ENCODE measurements at places on chromosomes 7 and 10. TPM values are rescaled to one million over a fixed set of nuclear protein-coding genes. Genes with fewer than 3 reads are reported as not detected.

- no peak for DNase-seq
Measured at GRCh38 chr7:69204943-69205342, 393.3 kb upstream of the AUTS2 start.

- no peak for DNase-seq
Measured at GRCh38 chr7:51013218-51013786, 230.6 kb upstream of the GRB10 start.

GRCh38 chr10:114095559-114096337 is 52.1 kb downstream of the ADRB1 start:
- DNase-seq: no peak

DNA sequence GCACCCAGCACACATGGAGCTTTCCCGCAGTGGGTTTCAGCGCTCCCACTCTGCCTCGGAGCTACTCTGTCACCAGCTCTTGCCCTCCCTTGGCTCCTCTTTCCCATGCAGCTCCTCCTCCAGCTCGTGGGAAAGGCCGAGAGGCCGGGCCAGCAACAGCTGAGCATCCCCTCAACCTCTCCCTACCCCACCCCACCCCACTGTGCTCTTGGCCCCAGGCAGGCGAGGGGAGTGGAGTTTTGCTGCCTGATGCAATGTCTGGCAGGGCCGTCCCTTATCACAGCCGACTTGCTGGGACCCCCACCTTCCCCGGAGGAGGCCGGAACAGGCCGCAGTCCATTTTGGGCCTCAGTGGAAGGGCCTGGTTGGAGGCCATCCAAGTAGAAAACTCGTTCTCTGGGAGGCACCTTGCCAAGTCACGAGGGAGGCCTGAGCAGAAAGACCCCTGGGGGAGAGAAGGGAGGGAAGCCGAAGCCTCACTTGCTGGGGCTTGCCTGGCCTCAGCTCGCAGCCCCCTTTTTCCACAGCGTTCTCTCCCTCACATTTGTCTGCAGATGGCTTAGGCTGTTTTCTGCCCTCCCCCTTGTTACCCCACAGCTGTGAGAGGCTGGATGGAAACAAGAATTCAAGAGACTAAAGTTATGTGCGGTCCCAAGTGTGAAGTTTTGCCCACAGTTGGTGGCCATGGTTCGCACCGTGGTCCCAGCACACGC is 35.3 kb downstream of the CHST3 start:
- DNase-seq: peak; percentile 35

LRRC61 gene
- 3.7 TPM for total RNA-seq

DNA sequence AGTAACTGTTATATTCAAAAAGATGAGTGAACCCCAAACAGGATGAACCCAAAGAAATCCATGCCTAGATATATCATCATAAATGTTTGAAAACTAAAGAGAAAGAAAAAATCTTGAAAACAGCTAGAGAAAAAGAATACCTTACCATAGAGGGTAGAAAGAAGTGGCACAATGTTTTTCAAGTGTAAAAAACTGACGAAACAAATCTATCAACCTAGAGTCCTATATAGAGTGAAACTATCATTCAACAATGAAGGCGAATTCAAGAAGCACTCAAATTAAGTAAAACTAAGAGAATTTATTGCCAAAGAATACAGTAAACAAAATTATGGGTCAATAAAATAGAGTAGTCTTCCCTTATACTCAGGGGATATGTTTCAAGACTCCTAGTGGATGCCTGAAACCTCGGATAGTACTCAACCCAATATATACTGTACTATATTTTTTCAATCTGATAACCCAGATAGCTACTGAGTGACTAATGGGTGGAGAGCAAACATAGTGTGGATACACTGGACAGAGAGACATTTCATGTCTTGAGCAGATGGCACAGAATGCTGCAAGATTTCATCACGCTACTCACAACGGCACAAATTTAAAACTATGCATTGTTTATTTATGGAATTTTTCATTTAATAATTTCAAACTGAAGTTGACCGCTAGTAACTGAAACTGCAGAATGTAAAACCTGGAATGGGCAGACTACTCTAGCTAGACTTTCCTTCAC is 52.6 kb upstream of the TMEM106B start:
- no peak for DNase-seq

DNA sequence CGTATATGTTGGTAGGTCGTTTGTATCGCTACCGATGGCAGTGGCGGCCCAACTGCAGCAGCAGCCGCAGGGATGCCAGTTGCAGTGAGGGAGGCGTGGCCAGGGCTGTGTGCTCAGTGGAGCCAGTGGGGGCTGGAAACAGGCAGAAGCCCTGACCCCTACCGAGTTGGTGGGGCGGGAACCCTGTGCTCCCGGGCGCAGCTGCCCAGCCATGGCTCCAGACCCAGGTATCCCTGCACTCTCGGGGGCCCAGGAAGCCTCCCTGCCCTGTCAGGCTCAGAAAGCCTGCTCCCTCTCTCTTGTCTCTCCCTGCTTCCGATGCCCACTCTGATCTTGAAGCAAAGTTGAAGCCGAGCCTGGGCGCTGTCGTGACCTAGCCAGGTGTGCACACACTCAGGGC is 78.6 kb upstream of the ITGB1 start:
- DNase-seq: no peak

DNA sequence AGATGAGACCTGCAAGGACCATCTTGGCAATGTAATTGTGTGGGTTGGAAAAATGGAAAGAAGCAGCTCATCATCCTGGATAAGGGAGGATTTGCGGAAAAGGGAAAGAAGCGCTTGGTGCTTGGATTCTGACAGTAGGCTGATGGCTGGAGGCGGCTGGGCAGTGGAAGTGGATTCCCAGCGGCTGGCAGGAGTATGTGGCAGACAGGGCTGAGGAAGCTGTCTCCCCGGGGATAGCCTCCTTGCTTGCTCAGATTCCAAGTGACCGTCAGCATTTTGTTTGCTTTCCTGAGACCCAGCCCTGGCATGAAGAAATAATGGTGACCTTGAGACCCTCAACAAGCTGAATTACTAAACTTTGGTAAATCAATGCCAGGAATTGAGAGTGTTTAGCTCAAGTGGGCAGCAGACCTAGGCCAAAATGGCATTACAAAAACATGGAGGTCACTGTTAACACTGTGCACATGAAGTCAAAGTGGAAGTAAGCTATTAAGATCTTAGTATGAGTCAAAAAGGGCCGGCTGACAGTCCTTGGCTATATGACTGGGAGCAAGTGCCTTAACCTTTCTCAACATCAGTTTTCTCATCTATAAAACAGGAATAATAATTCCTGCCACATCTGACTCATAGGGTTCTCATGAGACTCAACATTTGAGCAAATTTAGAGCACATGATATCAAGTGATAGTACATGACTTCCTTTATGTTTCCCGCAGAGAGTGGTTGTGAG is 21.3 kb downstream of the SLC25A28 start:
- no peak for DNase-seq

DNA sequence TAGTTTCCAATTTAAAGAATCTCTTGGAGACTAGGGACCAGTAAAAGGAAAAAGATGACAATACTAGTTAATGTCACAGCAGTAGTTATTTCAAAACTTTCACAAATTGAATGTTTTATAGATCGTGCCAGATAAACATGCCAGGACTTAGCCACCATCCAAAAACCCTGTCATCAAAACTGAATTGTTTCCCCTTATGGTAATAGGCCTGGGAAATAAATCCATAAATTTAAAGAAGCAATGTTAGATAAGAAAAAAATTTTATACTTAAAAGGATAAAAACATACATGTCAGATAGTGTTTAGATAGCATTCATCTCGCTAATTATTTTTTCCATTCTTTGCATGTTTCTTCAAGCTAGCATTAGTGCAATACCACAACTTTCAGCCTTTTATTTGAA is 71.2 kb downstream of the SUGCT start:
- no peak for DNase-seq

GRCh38 chr10:20908391-20908790 is 11.3 kb upstream of the NEBL start:
- no peak for DNase-seq

GRCh38 chr10:45227456-45227855 is 88.0 kb downstream of the OR13A1 start:
- DNase-seq: no peak

GRCh38 chr10:110115784-110116520 is 91.5 kb upstream of the MXI1 start:
- no peak for DNase-seq

GRCh38 chr7:30925117-30925516 is 13.5 kb downstream of the AQP1 start:
- no peak for DNase-seq

- DNase-seq: no peak
Measured at GRCh38 chr10:78744491-78745090, 324.2 kb upstream of the ZMIZ1 start.

DNA sequence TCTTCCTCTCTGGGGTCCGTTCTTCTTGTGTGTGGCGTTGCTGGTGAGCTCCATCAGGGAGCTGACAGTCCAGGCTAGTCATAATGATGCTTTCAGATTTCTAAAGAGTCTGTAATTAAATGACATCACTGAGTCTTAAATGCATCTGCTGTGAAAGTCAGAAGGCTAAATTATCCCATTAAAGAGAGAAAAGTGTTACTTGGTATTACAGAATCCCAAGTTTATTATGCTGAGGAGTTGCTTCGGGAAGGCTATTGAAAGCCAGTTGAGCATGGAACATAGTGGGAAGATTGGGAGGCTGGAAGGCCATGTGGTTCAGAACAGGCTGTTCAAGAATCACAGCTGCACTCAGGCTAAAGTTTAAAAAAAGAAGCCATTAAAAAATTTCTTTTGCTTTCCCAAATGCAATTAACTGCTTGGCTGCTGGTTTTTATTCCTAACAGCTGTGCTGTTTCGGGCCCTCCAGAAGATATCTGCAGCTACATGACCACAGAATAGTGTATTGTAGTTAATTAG is 342.6 kb upstream of the LRGUK start:
- DNase-seq: no peak

GRCh38 chr7:118648002-118648401 is 423.5 kb downstream of the ANKRD7 start:
- DNase-seq: no peak

GRCh38 chr7:18756378-18757050 is 261.0 kb downstream of the HDAC9 start:
- DNase-seq: no peak

DNA sequence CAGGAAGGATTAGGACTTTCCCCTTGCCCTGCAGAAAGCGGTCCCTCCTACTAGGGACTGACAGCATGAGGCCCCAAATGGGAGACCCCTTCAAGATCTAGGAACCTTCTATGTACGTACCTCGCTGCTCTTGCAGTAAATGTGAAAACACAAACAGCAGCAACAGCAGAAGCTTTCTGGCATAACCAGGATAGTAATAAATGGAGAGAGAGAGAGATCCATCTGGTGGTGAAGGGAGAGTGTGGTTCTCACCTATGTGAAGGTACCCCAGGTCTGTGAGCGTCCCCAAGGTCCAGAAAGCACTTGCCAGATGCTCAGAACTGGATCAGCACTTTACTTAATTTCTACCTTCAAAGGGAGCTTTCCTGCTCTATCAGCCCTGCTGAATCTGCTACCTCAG is 592.7 kb downstream of the PARD3 start:
- DNase-seq: no peak

GRCh38 chr10:13382703-13383398 is 34.8 kb upstream of the SEPHS1 start:
- DNase-seq: no peak

DNA sequence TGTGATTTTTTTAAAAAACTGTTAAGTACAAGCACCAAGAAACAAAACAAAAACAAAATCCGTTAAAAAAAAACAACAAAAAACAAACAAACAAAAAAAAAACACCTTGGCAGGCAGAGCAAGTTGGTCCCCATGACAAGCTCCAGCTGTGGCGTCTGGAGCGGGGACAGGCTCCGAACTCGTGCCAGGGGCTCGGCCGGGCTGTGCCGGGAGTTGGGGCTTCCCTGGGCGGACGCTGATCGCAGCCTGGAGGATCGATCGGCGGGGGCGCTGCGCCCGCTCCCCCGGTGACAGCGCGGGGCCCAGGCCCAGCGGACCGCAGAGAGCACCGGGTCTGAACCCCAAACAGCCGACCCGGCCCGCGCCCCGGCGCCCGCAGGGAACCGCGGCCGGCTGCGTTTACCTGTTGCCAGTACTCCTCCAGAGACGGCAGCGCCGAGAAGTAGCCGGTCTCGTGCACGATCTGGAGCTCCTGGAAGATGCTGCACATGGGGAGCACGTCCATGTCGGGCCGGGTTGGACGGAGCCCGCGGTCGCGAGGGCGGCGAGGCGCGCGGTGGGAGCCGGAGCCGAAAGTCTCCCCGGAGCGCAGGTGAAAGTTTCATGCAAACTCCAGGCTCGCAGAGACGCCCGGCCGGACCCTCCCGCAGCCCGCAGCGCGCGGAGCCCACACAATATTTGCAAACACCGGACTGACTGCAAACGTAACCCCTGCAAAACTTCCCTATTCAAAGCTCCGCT is at the start of gene KLF6:
KLF6 (minus strand) TSS at position 700 of the 741 bp plus-strand sequence; CDS start at position 505, 195 bp downstream.
- DNase-seq: no peak

GRCh38 chr7:30422922-30423321 is 55.7 kb downstream of the NOD1 start:
- no peak for DNase-seq

DNA sequence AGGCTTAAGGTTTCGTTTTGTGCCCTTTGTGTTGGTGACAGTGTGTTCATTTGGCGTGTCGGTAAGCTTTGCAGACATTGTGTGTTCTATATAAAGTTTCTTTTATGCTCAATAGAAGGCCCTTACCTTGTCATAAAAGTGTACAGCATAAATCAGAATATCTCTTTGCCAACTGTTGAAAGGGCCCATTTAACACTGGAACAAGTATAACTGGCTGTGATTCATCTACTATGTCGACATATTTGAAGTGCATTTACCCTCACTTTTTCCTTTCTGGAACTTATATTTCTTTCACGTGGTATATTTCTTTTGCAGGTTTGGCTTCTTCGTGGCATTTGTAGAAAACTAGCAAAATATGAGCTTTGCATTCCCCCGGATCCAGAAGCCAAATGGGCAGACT is 32.7 kb downstream of the EEPD1 start:
- DNase-seq: no peak

TRIM50 gene
- total RNA-seq: not detected

VSTM4 gene
- 0.39 TPM for total RNA-seq

- DNase-seq: peak; percentile 44
Measured at GRCh38 chr7:2689951-2690705, 2.1 kb downstream of the AMZ1 start.

EN2 gene
- total RNA-seq: under 0.01 TPM

- peak; percentile 65 for DNase-seq
Measured at GRCh38 chr10:8053446-8054243, 843 bp upstream of the GATA3 start.

DNA sequence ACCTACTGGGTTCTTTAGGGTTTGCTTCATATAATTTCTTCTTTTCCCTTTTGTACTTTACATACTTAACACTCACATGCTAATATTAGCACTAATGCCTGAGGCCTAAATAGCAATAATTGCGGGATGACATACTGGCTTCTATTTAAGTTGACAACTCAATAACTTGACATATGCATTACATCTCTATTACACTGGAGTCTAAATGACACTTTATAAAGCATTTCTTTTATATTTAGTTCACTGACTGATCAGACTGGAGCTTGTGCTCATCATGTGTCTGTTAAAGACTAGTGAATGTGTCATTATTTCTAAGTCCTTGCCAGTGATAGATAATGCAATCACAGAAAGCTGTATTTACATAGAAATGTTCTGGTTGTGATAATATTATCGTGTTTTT is 472.1 kb upstream of the SEMA3A start:
- DNase-seq: no peak

All from dermis microvascular lymphatic vessel endothelial cell (primary cell).